ENCODE measurements at places on chromosomes 7 and 10. TPM values are rescaled to one million over a fixed set of nuclear protein-coding genes. Genes with fewer than 3 reads are reported as not detected.

The MOGAT3 gene
- not detected for polyA plus RNA-seq

The ETV1 gene
- polyA plus RNA-seq: 1.4 TPM

The PDAP1 gene
- polyA plus RNA-seq: 89.4 TPM

The SLC13A4 gene
- polyA plus RNA-seq: 0.01 TPM

The BET1 gene
- polyA plus RNA-seq: 14.4 TPM
